Type B pancreatic cell (in vitro differentiated cells): ENCODE measurements at places on chromosomes 16 and 17. TPM values are rescaled to one million over a fixed set of nuclear protein-coding genes. Genes with fewer than 3 reads are reported as not detected.

DNA sequence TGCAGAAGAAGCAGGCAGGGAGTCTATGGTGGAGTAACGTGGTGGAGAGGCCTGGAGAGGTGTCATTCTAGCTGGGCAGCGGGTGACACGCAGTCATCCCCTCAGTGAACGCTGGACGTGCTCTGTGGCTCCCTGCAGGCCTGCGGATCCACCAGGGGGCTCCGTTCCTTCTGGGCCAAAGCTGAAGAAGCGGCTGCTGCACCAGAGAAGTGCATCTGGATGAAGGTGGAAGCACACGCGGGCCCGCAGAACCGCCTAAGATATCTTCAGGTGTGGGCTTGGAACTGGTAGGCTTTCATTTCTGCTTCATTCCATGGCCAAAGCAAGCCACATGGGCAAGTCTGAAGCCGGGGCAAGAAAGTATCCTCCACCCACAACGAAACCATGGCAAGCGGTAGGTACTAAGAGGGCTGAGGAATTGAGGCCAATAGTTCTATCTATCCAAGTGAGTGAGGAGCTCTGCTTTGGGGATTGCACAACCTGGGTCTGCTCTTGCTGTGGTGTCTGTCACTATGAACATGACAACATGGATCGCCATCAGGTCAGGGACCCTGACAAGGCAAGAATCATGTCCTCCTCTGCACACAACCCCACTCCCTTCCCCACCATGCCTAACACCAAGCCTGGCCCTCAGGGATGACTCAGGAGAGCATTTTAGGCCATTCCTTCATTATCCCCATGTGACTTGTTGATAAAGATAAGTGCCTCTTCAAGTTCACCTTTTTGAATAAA lies 78.9 kb upstream of the FBXO47 start:
- no peak for DNase-seq

DNA sequence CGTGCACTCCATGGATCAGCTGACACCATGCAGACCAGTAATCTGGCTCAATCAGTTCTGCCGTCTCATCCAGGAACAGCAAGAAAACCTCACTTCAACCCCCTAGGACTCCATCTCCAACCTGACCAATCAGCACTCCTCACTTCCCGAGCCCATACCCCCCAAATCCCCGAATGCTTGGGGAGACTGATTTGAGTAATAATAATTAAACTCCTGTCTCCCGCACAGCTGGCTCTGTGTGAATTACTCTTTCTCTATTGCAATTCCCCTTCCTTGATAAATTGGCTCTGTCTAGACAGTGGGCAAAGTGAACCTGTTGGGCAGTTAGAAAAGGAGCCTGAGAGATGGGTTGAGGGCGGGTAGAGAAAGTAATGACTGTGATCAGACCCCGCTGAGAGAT lies 320.0 kb downstream of the HAPSTR1 start:
- DNase-seq, result no peak

- DNase-seq, result no peak
Measured at GRCh38 chr16:67571981-67572431, 9.7 kb downstream of the CTCF start.

GRCh38 chr16:12796498-12796897 lies 7.2 kb downstream of the CPPED1 start:
- no peak for DNase-seq

GRCh38 chr16:80573700-80574120 lies 32.9 kb downstream of the DYNLRB2 start:
- no peak for DNase-seq

DNA sequence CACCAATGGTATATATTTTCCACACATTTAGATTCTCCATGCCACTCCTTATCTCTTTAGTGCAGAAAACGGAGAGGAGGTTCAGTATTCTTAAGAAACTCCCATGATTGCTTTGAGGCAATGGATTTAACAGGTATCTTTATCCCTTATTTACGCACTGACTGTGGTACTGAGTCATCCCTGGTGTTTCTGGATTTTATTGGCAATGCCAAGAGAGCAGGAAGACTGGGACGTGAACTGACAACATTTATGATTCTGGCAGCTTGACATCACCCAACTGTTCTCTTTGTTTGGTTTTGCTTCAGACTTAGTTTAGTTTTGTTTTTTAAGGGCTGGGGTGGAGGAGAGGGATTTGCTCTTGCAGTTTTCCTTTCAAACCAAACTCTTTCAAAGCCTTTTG lies 131.4 kb downstream of the WWOX start:
- no peak for DNase-seq

DNA sequence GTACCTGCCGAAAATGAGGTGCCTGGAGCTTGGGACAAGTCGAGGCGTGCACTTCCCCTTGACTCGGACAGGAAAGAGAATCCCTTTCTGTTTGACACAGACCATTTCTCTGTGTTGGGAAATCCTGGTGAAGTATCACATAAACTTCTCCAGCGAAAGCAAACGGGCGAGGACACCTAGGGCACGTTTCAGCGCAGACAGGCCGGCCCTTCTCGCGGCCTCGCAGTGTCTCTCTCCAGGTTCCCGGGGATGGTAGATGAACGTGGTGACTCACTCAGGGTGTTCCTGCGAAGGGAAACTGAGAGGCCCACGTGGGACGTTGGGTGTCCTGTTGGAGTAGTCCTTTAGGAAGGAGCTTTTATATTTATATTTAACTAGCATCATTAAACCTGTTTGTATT lies 36.3 kb upstream of the ZNF750 start:
- DNase-seq, result no peak

DNA sequence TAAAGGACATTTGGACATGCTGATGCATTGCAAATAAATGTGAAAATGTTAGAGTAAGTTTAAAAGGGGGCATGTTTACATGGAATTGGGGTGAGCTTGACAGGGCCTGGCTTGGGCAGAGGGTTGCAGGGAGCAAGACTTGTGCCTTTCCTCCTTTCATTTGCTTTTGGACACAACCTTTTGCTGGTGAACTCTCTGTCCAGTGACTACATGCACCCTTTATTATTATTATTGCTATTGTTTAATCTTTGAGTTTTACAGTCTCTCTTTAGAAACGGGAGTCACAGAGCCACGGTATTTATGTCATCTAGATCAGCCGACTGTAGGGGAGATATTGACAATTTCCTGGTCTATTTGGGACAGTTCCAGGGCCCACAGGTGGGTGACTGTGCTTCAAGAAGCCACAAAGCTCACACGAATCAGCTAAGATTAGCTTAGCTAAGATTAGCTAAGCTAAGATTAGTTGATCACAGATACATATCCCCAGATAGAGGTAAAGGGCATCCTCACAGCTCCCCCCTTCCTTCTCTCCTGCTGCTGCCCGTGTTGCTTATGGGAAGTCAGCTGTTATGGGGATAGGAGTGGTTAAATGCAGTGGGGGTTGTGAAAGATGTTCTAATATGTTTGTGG lies 28.9 kb upstream of the ETV4 start:
- DNase-seq, result no peak

GRCh38 chr17:48843187-48843900 lies 12.5 kb downstream of the CALCOCO2 start:
- DNase-seq, result no peak

DNA sequence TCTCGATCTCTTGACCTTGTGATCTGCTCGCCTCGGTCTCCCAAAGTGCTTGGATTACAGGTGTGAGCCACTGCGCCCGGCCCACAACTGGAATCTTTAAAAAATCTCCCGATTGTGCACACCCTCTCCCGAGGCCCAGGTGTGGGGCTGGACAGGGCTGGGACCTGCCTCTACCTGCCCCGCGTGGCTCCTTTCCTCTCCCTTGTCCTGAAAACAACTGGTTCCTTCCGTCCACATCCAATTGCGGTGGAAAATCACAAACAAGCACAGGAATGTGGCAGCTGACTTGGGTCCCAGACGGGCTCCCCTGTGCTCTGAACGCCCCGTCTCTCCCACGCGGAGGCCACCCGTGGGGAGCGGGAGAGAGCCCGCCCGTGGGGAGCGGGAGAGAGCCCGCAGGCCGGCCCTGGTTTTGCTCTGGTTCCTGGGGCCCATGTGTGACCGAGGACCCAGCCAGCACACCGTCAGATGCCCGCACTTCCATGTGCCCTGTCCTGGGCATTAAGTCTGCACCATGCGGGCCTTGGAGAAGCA lies 3.0 kb upstream of the TMEM204 start:
- no peak for DNase-seq

GRCh38 chr17:21033350-21033749 lies 9.5 kb downstream of the USP22 start:
- DNase-seq, result no peak

- no peak for DNase-seq
Measured at GRCh38 chr16:27920391-27920891, 143.1 kb downstream of the GSG1L start.

- DNase-seq, result no peak
Measured at GRCh38 chr16:57003439-57004386, 14.4 kb downstream of the NLRC5 start.

- DNase-seq, result no peak
Measured at GRCh38 chr16:27471661-27472060, 69.7 kb downstream of the IL21R start.

- DNase-seq, result no peak
Measured at GRCh38 chr17:70317421-70317820, 148.1 kb downstream of the KCNJ2 start.

DNA sequence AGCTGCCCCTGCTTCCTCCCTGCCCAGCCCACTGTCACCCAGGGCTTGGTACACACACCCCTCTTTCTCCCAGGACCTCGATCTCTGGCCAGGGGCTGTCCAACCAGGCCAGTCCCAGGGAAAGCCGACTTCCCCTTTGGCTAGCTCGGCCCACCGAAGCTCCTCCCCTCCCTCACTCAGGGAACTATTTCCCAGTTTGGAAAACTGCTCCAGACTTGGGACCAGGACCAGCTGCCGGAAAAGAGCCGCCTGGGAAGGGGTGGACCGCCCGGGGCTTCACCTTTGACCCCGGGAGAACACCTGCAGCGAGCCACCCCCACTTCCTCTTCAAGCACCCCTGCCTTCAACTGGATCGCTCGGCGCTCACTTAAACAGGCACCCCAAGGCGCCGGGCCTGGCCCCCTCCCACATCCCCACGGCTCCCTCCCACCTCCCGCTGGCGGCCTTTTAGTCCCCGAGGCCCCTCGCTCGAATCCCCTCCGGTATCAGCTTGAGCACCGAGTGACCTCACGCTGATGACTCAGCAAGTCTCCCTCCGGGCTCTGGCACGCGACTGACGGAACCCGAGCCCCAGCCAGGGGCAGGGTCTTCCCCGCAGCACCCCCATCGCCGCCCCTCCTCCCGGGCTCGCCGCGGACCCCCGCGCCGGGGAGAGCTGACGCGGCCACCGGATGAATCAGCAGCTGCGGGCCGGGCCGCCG lies 934 bp downstream of the MAFG start:
- no peak for DNase-seq

DNA sequence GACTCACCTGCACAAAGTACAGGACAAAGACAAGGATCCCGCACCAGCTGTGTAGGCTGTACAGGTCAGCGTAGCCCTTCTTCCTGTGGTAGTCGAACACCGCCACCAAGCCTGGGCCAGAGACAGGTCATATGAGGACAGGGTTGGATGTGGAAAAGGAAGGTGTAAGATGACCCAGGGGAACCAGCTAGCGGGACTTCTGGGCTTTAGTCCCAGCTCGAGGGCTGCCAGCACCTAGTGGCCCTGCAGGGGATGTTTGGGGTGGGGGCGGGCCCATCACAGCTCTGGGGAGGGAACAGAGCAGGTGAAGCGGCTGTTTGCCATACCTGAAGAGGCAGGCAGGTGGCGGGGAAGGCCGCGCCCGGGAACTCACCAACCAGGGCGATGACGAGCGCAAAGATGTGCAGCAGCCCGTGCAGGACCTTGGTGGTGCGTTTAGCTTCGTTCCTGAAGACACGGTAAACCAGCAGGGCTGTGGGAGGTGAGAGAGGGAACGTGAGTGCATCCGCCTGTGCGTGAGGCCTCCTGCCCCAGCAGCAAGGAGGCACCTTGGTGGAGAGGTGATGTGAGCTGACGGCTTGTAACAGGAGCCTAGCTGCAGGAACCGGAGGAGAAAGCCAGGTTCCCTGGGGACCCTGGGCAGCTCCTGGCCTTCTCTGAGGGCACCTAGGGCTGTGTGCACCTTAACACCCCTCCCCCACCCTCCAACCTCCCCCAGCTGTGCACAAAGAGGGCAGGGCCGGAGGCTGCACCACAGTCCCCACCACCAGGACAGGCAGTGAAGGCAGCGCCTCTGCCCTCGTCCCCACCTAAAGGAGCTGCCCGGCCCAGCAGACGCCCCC lies 10.2 kb downstream of the CYB561 start:
- DNase-seq, result no peak

GRCh38 chr16:78794581-78795250 lies 695.3 kb downstream of the WWOX start:
- no peak for DNase-seq

- DNase-seq, result no peak
Measured at GRCh38 chr16:87744750-87745514, 20.9 kb downstream of the KLHDC4 start.

DNA sequence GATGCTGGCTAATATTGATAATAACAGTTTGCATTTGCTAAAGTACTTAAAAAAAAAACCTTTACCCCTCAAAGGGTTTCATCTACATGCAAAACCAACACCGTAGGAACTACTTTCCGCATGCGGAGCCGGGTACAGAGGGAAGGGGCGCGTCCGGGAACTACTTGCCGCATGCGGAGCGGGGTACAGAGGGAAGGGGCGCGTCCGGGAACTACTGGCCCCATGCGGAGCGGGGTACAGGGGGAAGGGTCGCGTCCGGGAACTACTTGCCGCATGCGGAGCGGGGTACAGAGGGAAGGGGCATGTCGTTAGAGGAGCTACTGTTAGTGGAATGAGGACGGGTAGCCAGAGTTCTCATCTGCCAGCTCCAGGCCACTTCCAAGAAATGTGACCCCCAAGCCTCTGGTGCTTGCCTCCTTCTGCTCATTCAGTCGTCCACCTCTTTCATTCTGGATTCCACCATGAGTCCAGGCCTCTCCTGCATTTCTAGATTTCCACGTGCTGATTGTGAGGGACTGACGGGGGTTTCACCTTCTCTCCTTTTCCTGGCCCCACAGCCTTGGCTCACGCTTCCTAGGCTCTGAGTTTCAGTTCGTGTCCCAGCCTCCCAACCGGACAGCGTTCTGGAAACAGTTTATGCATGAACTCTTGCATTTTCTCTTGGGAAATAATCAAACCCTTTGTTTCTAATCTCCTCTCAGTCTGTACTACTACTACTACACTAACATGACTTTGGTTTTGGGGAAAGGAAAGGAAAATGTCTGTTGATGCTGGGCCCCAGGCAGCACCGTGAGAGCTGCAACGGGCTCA lies 26.9 kb downstream of the MINK1 start:
- DNase-seq, result no peak

GRCh38 chr17:3610523-3610922 lies 1.3 kb upstream of the TRPV1 start:
- DNase-seq, result no peak

- DNase-seq, result no peak
Measured at GRCh38 chr16:50275098-50275415, 8.7 kb downstream of the ADCY7 start.

Gene COL1A1
- 31.0 and 201 TPM in 2 replicates for total RNA-seq

Gene KRT27
- total RNA-seq, result not detected in 2 replicates

Gene RASD1
- total RNA-seq, result 6.4 and 9.2 TPM in 2 replicates

Gene PCTP
- total RNA-seq, result 20.6 and 22.1 TPM in 2 replicates

Gene NXN
- total RNA-seq, result 65.1 and 68.0 TPM in 2 replicates

Gene CES3
- 0.48 and 1.1 TPM in 2 replicates for total RNA-seq

Gene IFI35
- 6.6 and 8.8 TPM in 2 replicates for total RNA-seq

Gene PLA2G15
- total RNA-seq, result 20.1 and 22.1 TPM in 2 replicates

Gene PEX12
- 6.9 and 7.7 TPM in 2 replicates for total RNA-seq

Gene TMEM114
- 0.50 TPM in 1 of 2 replicates, not detected in the other for total RNA-seq

Gene ALOX12
- total RNA-seq, result 0.34 and 2.1 TPM in 2 replicates

Gene TBC1D26
- 0.45 and 0.46 TPM in 2 replicates for total RNA-seq
